ENCODE measurements at places on chromosomes 11 and 22. TPM values are rescaled to one million over a fixed set of nuclear protein-coding genes. Genes with fewer than 3 reads are reported as not detected.

DNA sequence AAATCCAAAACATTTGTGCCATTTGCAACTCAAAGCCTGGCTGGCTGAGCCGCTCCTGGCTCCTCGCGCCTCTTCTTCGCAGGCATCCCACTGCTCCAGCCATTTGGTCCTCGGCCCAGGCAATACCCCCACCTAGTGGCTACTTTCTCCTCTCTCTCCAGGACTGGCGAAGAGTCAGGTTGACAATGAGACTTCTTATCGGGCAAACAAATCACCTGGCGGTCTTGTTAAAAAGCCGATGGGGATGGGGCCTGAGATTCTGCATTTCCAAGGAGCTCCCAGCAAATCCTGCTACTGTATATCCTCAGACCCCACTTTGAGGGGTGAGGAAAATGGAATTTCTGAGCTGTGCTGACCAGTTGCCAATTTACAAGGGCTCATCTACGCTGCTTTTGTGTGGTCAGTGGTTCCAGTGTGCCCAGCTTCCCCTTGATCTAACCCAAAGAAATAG is 89.0 kb downstream of the ISX start:
- DNase-seq, result no peak

The MMP10 gene
- polyA plus RNA-seq, result not detected

GRCh38 chr11:117796872-117797529 is at the start of gene DSCAML1:
TSS of gene DSCAML1 (minus strand) at chr11:117797216. CDS start at chr11:117797079, 137 bp downstream.
- peak; percentile 42 for DNase-seq

DNA sequence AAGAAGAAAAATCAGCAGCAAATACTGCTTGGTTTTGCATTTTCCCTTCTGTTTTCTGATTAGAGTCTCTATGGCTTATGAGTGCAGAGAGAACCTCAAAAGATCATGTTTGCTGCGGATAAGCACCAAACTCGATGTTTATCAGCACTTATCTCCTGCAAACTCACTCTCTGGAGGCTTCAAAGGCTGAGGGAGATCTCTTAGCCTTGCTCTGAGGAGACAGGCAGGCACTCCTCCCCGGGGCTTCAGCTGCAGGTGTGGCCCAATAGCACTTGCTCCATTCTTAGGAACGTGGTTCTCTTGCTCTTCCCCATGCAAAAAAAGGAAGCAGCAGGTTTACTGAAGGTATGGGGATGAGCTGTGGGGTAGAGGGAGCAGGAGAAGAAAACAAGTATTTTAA is 45.1 kb downstream of the FLI1 start:
- DNase-seq, result peak; percentile 50

The MS4A6E gene
- not detected for polyA plus RNA-seq

- DNase-seq, result no peak
Observed at GRCh38 chr11:72002841-72003775, 4.4 kb downstream of the IL18BP start.

- DNase-seq, result no peak
Observed at GRCh38 chr22:42336527-42337227, 66.2 kb upstream of the TCF20 start.

DNA sequence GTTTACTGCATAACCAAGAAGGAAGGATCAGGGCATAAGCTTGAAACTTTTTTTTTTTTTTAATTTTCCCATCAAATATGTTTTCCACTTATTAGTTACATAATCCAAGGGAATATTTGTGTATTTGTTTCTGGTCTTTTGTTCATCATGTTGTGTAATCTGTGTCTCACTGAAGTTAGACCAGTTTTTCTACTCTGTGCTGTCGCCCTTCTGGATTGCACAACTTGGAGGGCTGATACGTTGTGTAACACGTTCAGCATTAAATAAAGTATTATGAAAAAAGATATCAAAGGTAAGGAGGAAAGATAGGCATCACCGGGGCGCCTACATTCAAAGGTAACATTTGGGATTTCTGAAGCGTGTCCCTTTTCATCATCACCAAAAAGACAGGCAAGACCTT is 3.3 kb upstream of the E2F8 start:
- no peak for DNase-seq

The SLC22A25 gene
- not detected for polyA plus RNA-seq

DNA sequence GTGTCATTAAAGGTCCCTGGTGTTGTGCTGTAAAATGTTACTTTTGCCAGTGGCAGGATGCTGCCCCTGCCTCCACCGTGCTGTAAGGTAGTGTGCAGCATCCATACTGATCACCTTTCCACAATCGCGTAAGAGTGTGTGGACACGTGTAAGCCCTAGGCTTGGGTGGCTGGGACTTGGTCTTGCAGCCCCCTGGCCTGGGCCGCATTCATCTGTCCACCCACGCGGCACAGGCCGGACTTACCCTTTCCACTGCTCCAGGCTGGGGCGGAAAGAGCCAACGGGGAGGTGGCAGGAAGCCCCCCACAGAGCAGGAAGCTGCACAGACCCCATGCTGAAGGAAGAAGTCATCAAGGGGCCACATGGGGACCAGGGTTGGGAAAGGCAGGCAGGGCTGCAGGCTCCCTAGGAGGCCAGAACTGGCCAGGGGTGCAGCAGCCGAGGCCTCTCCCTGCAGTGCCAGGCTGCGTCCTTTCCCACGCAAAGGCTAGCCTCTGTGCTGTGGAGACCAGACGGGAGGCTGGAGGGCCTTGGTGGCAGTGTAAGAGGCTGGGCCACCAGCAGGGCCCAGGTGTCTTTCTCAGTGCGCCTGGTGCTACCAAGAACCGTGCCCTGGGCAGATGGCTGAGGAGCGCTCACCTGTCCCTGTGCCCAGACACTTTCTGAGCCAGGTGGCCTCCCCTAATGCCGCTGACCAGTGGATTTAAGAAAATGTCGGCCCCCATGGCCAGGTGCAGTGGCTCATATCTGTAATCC is 11.7 kb upstream of the TMEM191C start:
- no peak for DNase-seq

The OR10AG1 gene
- not detected for polyA plus RNA-seq

DNA sequence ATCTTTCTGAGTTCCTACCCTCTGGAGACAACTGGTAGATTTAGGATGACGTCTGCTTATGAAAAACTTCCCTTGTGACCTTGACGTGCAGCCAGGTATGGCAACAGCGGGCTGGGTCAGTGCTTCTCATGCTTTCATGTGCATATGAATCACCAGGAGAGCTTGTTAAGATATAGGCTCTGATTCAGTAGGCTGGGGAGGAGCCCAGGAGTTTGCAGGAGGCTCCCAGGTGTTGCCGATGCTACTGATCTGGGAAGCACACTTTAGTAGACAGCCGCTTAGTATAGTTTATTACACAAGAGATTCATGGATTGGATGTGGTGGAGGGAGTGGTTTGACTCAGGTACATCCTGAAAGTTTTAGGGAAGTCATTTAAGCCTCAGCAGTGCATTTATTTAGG is 23.8 kb downstream of the DIXDC1 start:
- no peak for DNase-seq

The OR8D4 gene
- not detected for polyA plus RNA-seq

The PATE3 gene
- polyA plus RNA-seq, result not detected

DNA sequence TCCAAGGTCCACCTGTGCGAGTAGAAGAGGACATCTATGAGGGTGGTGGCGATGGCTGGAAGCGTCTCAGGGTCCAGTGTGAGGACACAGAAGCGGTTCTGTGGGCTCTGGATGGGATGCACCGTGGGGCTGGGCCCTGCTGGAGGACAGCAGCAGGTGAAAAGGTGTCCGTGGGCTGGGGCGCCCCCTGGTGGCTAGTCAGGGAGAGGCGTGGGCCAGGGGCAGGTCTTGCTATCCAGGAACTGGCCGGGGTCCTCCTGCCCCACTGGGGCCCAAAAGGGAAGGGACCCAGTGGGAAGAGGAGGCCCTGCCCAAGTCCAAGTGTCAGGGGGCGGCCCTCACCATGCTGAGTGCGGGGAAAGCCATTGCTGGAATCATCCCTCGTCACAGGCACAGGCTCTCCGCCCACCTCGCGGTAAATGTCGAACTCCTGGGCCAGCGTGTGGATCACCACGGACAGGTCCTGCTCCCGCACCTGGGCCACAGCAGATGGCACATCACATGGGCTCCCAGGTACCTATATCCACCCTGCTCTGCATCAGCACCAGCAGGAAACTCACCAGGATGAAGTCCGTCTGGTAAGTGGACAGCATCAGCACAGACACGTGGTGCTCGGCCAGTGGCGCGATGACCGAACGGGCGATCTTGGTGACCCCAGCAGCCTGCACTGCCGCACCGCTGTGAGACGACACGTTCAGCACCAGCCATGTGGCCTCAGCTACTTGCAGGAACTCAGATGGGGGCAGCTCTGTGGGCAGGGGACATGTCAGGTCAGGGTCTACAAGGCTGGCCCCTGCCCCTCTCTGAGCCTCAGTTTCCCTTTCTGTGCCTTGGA is 2.3 kb downstream of the CASTOR1 start:
- DNase-seq, result peak; percentile 85

The TMPRSS13 gene
- 0.94 TPM for polyA plus RNA-seq

DNA sequence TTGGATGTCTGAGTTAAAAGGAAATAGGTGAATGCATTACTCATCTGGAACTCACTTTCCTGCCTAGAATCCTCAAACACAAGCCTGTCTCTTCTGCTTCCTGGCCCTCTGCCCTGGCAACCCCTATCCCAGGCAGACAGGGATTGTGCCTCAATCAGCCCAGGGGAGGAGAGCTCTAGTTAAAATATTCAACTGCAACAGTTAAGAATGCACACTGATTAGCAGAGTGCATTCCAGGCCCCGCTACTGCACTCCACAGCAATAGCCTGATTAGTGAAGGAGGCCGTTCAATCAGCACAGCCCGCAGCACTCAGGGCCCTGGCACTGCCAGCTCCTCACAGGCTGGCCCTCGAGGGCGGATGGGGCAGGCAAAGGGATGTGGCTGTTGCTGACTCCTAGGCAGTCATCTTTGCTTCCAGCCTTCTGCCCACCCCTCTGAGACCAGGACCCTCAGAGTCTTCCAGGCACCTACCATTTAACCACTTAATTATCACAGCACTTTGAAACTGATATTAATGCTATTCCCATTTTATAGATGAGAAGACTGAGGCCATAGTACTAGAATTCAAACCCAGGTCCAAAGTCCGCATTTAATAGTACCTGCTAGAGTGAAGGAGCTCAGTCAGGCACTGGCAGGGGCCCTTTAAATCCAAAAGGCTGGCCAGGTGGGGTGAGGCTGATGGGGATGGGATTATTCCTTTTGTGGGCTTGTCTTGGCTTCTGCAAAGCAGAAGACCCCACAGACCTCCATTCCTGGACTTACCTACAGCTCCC is 435.3 kb downstream of the SOX6 start:
- no peak for DNase-seq

GRCh38 chr11:102957953-102958352 is 2.4 kb upstream of the MMP13 start:
- DNase-seq, result no peak

GRCh38 chr11:64364435-64364834 is 5.5 kb downstream of the RPS6KA4 start:
- DNase-seq, result no peak

- DNase-seq, result no peak
Observed at GRCh38 chr11:126337126-126337473, 18.4 kb upstream of the ST3GAL4 start.

The MLC1 gene
- 0.28 TPM for polyA plus RNA-seq

DNA sequence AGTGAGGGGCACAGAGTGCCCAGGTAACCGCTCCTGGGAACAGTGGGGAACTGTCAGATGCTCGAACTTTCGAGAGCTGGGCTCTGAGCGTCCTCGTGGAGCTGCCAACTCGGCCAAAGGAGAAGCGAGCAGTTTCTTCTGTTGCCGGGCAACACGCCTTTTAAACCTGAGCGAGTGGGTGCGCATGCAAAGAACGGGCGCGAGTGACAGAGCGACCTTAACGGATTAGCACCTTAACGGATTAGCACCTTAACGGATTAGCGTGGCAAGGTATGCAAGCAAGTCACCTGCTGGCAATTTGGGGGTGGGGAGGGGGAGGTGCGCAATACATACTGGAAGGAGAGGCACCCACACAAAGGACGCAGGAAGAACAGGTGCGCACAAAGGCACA is 61.8 kb upstream of the PRODH start:
- no peak for DNase-seq

The POU2AF2 gene
- polyA plus RNA-seq, result not detected

The CNIH2 gene
- not detected for polyA plus RNA-seq

The PHOX2A gene
- polyA plus RNA-seq, result not detected

GRCh38 chr22:40107851-40108378 is 69.8 kb upstream of the TNRC6B start:
- DNase-seq, result no peak

DNA sequence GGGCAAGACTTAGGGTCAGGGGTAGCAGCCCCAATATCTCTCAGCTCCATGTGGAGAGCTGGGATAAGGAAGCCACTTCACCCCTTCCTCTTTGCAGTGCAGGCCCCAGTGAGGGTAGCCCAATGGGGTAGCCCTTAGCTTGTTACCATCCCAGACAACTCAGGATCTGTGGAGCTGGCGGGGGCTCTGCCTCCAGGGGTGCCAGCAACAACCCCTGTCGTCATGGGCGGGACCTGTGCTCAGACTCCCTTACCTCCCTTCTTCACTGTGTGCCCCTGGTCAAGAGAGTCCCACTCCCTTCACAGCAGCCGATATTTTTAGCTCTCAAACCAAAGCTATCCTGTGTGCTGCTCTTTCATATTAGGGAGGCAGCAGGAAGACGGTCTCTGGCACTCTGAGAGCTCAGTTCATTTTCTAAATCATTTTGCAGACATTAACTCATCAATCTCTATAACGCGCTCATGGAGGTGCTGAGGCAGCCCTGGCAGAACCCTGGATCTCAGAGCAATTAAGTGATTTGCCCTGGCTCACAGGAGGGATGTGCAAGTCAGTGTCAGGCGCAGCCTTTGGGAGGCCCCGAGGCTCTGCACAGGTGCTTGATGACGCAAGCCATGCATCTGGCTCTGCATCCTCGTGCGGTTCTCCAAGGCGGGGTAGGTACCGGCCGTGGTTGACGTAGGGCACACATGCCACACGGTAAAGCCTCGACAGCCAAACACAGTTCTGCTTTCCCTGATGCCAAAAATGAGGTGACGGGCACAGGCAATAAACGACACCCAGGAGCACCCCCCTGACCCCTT is 357.6 kb downstream of the SHANK2 start:
- no peak for DNase-seq

The PANX2 gene
- not detected for polyA plus RNA-seq

The RGL4 gene
- 64.9 TPM for polyA plus RNA-seq

GRCh38 chr11:75795276-75796090 is 19.5 kb upstream of the UVRAG start:
- DNase-seq, result no peak

All from CD4-positive, alpha-beta memory T cell (primary cell).